CD4-positive, alpha-beta T cell treated with Interleukin-6 at 100 ng/mL for 8 hours (primary cell): ENCODE measurements at places on chromosomes 3 and 15.

- DNase-seq = no peak
Observed at GRCh38 chr3:123498761-123499160, 49.9 kb upstream of the ADCY5 start.

DNA sequence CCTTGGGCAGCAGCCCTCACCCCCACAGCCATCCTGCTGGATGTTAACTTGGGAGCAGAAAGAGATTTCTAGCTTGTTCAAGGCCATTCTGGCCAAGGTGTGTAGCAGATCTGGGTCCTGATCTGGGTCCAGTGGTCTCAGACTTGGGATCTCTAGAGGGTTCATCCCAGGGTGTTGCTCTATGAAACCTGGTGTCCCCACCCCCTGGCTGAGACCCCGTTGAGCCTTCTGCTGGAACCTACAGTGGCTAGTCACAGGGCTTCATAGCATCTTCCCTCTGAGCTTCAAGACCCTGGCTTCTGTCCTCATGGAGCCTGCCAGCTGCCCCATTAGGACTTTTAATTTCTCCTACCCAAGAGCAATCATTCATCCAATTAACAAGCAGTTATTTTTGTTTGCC is 64.3 kb downstream of the EPHB1 start:
- no peak for DNase-seq

GRCh38 chr3:111639316-111639715 is 44.2 kb upstream of the ZBED2 start:
- no peak for DNase-seq

DNA sequence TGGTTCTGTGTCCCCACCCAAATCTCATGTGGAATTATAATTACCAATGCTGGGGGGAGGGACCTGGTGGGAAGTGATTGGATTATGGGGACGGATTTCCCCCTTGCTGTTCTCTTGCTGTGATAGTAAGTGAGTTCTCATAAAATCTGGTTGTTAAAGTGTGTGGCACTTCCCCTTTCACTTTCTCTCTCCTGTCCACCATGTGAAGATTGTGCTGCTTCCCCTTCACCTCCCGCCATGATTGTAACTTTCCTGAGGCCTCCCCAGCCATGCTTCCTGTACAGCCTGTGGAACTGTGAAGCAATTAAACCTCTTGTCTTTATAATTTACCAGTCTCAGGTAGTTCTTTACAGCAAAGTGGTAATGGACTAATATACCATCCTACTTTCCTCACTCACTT is 289.6 kb downstream of the EFHB start:
- no peak for DNase-seq

GRCh38 chr3:177145954-177146353 is 51.3 kb downstream of the TBL1XR1 start:
- no peak for DNase-seq
